ENCODE measurements at places on chromosomes 16 and 17. TPM values are rescaled to one million over a fixed set of nuclear protein-coding genes. Genes with fewer than 3 reads are reported as not detected.

GRCh38 chr16:89742948-89743347 lies 21.6 kb downstream of the ZNF276 start:
- no peak for DNase-seq

The ZNF500 gene
- 18.8 TPM for total RNA-seq

GRCh38 chr17:64498308-64499203 lies 1.7 kb upstream of the POLG2 start:
- DNase-seq: no peak

- peak; percentile 66 for DNase-seq
Measured at GRCh38 chr16:88999457-89000206, 22.6 kb upstream of the CBFA2T3 start.

GRCh38 chr16:27903046-27903655 lies 160.4 kb downstream of the GSG1L start:
- DNase-seq: no peak

The FMNL1 gene
- total RNA-seq: 4.2 TPM

DNA sequence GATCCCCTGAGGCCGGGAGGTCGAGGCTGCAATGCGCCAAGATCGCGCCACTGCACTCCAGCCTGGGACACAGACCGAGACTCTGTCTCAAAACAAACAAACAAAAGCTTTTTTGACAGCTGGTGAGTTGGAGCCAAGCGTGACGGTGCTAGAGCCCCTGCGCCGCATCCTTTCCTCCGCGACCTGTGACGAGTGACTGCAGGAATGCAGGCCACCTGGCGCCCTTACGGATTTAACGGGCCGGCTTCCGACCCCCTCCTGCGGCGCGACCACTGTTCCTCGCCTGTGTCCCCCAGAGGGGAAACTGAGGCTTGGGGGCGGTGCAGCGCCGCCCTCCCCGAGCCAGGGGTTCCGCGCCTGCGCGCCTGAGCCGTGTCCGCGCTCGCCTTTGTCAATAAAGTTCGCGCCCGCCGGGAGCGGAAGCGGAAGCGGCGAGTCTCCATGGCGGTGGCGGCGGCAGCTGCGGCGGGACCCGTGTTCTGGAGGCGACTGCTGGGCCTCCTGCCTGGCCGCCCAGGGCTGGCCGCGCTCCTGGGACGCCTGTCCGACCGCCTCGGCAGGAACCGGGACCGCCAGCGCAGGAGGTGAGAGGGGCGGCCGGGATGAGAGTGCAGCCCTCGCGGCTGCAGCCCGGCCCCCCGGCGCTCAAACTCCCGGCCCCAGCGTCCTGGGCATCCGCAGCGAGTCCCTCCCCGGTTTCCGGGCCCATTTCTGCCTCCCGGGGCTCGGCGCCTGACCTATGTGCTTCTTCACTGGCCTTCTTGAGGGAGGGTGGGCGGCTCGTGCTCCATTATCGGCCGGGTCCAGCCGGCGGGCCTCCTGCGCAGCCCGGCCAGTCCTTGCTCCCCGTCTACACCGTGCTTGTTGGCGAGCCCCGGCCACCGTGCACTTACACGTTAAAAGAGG lies at the start of gene PGS1:
Gene PGS1, plus strand, starts transcription at position 425 of the 906 bp plus-strand sequence. Its CDS starts 17 bp downstream, at position 442.
- peak; percentile 94 for DNase-seq

- DNase-seq: no peak
Measured at GRCh38 chr16:76524356-76524755, 247.2 kb downstream of the CNTNAP4 start.

- DNase-seq: no peak
Measured at GRCh38 chr16:87015021-87015420, 302.2 kb downstream of the C16orf95 start.

DNA sequence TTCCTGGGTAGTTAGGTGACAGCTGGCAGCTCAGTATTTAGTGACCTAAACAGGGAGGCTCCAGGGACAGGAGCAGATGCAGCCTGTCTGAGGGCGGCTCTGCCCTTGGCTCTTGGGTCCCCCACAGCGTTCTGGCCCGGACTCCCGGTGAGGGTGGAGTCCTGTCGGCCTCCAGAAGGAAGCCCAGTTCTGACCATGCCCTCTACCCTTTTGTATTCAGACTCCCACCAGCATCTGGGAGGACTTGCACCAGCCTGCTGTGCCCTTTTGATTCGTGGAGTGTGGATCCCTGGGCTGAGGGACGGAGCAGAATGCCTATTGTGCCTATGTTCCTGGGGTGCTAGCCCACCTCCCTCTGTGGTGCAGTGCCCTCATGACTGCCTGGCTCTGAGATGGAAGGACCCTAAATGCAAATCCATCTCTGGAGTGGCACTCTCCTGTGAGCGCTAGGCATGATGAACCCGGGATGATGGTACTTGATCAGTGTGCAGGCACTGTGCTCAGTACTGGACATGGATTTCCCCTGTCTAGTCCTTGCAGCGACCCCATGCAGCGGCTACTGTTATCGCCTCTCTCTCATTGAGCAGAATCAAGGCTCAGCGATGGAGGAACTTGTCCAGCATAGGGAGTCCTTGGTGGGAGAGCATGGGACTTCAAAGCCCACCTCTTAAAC lies 123.1 kb downstream of the SNX29 start:
- no peak for DNase-seq

The SLC6A2 gene
- 1.2 TPM for total RNA-seq

- peak; percentile 80 for DNase-seq
Measured at GRCh38 chr16:79601092-79601930, 774 bp upstream of the MAF start.

GRCh38 chr16:75044800-75045361 lies 46.1 kb downstream of the ZNRF1 start:
- no peak for DNase-seq

The MYCBPAP gene
- total RNA-seq: 3.5 TPM

DNA sequence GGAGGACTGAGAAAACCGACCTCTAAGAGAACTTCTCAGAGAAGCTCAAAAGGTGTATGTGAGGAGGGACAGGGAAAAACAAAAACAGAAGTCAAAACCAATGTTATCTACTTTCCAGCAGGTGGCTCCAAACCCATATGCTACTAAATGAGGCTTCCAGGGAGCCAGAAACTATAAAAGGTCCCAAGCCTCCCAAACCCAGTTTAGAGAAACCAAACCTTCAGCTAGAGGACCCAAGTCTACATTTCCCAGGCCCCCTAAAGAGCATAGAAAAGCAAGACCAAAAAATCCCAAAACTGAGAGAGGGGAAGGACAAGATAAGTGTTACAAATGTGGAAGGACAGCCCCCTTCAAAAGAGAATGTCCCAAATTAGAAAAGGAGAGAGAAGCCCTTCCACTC lies 3.7 kb downstream of the HPR start:
- no peak for DNase-seq

GRCh38 chr17:2388683-2389055 lies 12.2 kb downstream of the MNT start:
- peak; percentile 87 for DNase-seq

DNA sequence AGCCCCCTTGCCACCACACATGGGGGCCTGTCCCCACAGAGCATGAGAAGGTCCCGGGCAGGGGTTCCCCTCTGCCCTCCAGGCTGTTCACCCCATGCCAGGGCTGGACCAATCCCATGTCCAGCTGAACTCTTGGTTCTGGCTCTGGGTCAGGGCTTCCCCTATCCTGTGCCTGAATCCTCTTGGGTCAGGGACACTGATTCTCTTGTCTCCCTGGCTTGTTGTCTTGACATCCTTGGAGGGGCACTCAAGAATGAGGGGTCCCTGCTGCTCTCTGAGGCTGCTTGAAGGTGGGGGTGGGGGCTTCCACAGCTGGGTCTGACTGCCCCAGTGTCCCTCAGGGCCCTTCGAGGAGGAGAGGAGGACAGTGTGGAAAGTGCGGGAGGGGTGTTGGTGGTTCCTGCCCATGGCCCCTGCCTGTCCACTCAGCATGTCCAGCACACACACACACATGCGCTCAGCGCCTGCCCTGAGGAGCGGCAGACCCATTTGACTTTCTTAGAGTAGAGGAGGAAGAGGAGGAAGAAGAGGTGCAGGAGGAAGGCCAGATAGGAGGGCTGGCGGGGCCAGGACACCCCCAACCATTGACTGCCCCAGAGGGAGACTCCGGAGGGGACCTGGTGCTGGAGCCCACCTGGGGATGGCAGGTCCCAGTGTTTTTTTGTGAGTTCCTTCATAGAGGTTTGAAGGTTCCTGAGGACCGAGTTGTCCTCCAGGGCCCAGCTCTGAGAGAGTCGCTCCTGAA lies 47.0 kb downstream of the TNFRSF13B start:
- no peak for DNase-seq

- DNase-seq: no peak
Measured at GRCh38 chr17:50785946-50786570, 18.7 kb upstream of the ANKRD40CL start.

GRCh38 chr16:88298833-88299745 lies 83.7 kb upstream of the ZNF469 start:
- DNase-seq: no peak

DNA sequence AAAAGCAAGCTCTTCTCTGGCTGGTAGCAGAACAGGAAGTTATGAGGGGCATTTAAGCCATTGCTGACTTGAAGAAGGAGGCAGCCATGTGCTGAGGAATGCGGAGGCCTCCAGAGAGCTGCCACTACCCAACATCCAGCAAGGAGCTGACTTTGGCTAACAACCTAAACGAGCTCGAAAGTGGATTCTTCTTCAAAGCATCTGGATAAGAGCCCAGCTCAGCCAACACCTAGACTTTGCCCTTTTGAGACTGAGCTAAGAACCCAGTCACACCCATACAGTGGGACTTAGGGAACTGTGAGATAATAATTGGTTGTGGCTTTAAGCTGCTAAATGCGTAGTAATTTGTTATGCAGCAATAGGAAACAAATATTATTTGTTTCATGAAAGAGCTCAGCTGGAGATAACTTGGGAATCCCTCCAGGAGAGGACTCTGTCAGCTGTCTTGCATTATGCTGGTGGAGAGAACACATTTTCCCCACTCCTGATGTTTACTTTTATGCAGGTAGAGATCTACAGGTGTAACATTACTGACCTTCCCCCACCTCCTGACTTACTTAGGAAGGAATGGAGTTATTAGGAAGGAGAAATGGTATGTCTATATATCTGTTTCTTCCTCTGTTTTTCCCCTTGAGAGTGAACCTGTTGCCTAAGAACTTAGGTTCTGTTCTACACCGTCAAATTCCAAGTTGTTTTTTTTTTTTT lies 52.7 kb upstream of the ZNF629 start:
- DNase-seq: peak; percentile 72

DNA sequence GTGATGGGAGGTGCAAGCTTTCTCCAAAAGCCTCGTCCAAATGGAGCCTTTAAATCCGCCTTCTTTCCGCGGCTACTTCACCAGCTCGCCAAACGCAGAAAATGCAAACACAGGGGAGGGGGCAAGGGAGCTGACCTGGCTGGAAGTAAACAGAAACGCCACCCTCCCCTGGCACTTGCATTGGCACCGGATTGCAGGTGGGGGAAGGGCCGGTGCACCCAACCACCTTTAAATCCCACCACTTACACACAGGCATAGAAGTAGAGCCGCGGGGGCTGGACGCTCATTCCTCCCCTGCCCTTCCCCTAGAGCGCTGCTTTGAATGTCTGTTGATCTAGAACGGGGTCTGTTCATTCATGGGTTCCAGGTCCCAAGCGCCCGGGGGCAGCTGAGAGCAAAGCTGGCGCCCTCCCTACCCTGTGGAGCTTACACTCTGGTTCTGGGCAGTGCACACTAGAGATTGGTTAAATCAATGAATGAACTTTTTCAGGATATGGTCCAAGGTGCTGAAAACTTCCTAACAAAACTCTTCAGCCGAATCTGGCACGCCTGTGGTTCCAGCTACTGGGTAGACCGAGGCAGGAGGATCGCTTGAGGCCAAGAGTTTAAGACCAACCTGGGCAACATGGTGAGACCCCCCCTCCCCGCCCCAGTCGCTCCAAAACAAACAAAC lies 920 bp upstream of the ZCCHC14 start:
- no peak for DNase-seq

The SMIM5 gene
- total RNA-seq: not detected

GRCh38 chr16:4152267-4152666 lies 36.0 kb upstream of the ADCY9 start:
- no peak for DNase-seq

GRCh38 chr17:51142597-51142996 lies 10.8 kb upstream of the NME1 start:
- DNase-seq: no peak

The NT5C gene
- total RNA-seq: 65.3 TPM

The ST6GALNAC1 gene
- total RNA-seq: 0.25 TPM

DNA sequence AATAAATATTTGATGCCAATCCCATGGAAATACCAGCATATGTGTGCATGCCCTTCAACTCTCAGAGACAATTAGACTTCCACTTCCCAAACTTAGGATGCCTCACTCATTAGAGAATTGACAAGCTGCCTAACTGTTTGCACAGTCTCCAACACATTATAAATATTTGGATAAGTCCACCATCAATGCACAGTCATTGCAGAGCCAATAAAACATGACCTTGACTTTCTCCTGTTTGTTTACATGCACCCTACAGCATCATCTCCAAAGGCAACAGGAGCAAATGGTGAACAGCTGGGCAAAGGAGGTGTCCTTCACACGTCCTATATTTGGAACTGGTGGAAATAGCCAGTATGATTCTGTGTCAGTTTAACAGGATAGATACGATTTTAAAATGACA lies 804.4 kb upstream of the RBFOX1 start:
- DNase-seq: no peak

DNA sequence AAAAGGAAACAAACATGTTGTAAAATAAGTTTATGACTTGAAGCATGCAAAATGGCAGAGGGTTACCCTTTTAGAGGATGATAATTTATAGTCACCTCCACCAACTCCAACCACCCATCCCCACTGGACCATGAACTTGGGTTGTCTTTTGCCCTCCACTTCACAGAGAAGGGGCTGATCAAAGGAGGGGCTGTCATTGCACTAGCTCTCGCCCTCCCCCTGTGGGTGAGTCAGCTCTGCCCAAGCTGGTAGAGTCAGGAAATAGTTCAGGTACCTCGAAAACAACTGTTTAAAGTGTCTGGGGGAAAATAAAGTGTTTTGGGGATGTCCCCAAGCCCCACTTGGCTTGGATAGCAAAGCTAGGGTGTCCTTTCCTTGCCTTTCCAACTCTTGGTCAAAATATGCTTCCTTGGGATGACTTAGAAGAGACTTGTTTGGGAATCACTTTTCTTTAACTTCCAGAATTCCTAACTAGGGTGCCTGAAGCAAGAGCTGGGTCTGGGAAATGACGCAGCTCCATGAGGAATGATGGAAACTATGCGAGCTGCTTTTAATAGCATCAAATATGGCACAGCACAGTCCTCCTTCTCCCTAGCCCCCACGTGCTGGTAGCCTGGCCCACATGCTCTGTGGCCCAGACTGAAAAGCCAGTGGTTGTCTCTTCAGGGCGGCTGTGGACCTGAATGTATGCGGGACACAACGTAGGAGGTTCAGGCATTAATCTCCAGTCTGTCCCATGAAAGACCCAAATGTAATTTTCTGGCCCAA lies 40.7 kb downstream of the TBX4 start:
- peak; percentile 63 for DNase-seq

DNA sequence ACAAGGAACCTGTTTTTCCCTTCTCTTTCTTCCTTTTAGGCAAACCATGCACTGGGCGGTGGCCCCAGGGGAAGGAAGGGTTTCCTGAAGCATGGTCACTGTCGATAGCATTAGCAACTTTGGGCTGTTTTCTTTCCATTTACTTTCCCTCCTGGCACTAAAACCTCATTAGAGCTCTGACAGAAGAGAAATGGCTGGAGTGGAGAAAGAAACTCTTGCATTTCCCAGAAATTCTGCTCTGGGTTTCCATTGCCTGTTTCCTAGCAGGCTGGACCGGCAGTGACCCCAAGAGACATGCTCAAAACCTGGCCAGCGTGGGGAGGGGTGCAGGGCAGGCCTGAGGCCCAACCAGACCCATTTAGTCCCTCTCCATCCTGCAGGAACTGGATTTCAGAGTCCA lies 230.7 kb upstream of the CCL2 start:
- DNase-seq: no peak
